ENCODE measurements at places on chromosomes 3 and 15.

DNA sequence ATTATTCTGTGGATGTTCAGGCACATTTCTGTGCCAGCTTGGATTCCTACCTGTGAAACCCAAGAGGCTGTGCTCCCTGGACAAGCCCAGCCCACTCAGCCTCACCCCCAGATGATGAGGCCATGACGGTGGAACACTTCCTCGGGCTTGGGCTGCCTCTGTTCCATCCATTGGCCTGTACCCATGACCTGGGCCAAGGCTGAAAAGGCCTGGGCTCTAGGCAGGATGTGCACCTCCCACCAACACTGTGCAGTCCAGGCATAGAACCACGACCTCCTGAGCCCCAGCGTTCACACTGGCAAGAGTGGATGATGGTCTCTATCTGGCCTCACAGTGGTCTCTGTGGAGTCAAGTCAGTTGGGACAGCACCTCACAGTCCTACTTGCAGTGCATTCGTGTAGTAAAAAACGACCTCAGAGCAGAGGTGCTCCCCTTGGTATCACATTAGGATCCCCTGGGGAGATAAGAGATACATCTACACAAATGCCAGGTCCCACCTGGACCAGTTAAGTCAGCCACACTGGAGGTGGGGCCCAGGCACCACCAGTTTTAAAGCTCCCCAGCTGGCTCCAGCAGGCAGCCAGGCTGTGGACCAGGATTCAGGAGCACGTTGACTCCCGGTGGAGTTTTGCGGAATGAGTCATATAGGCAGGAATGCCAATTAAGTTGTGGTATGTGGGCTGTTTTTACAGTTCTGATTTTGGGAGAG lies 39.0 kb upstream of the IGF1R start:
- DNase-seq = no peak

- DNase-seq = no peak
Measured at GRCh38 chr3:32865383-32865782, 47.6 kb downstream of the TRIM71 start.

DNA sequence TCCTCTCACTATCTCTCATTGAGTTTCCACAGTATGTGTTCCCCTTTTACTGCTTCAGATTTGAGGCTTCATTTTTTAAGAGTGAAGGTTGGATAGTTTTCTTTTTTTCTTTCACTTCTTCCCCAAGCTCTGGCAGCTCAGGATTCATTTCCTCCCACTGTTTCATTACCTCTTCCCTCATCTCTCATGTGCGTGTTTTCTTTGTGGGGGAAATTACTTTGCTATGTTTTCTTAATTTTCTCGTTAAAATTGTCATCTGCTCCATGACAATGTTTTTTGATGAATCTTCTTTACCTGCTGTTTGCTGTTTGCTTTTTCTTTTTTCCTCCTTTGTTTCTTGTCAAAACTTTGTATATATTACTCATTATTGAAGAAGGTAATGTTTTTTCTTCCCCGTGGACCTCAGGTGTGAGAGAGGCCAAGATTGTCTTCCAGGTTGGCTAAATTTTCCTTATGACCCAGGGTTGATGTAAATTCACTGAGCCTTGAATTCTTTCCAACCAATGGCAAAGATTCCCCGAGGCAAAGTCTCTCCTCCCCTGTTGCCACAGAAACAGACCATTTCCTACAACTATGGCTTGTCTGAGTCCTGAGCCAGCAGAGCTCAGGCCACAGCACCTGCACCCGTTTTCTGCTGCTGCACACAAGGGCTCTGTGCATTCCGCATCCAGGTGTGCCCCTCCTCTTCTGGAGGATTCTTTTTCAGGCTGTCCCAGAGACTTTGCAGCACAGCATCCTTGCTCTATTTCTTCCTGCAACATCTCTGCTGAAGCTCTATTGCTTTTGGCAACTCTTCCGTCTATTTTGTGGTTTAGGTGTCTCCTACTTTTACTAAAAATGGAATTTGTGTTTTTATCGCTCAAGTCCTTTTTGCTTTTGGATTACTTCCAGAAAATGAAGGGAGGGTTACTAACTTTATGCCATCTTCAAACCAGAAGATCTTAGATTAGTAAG lies 66.1 kb downstream of the NOX5 start:
- DNase-seq = no peak

- DNase-seq = no peak
Measured at GRCh38 chr15:43867096-43867495, 40.3 kb downstream of the WDR76 start.

- no peak for DNase-seq
Measured at GRCh38 chr3:54983266-54984099, 55.6 kb upstream of the LRTM1 start.

DNA sequence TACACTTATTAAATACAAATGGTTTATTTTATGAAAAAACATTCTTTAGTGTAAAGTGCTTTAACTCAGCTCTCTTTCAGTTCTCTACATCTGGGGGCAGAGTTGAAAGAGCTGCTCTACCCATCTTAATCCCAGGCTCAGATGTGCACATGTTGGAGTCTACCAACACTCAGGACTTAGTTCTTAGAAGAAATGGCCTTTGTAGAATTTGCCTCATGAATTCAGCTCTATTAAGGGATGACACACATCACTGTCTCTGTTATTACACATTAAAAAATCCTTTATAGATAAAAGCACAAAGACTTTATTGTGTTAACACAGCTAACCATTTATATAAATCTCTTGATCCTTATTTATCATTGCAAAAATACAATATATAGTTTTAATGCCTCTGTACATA lies 31.7 kb upstream of the GSK3B start:
- DNase-seq = no peak

DNA sequence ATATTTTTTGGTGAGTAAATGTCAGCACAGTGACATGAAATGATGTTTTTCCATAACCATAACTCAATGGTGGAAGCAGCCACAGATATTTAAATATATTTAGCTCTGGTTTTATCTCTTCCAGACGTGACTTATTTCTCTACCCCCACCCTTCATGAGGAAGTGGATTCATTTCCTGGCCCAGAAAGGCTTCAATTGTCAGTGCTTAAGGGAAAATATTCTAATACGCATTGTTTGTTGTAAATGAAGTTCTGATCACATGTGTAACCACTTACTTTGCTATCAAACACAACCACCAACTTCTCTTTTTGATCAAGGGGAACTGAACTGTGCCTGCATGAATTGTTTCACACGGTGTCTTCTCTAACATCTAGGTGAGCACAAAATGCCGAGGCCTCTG lies 14.0 kb downstream of the CLDN16 start:
- no peak for DNase-seq

- DNase-seq = peak; percentile 9
Measured at GRCh38 chr3:14988988-14989394, 41.6 kb downstream of the NR2C2 start.

- no peak for DNase-seq
Measured at GRCh38 chr3:31495971-31496665, 36.6 kb upstream of the STT3B start.
